NCI-H187 treated with DMSO at 0.1 percent for 48 hours (cell line): ENCODE measurements at places on chromosomes 13 and 19.

- DNase-seq = no peak
Observed at GRCh38 chr19:30105727-30106126, 163.7 kb downstream of the URI1 start.

DNA sequence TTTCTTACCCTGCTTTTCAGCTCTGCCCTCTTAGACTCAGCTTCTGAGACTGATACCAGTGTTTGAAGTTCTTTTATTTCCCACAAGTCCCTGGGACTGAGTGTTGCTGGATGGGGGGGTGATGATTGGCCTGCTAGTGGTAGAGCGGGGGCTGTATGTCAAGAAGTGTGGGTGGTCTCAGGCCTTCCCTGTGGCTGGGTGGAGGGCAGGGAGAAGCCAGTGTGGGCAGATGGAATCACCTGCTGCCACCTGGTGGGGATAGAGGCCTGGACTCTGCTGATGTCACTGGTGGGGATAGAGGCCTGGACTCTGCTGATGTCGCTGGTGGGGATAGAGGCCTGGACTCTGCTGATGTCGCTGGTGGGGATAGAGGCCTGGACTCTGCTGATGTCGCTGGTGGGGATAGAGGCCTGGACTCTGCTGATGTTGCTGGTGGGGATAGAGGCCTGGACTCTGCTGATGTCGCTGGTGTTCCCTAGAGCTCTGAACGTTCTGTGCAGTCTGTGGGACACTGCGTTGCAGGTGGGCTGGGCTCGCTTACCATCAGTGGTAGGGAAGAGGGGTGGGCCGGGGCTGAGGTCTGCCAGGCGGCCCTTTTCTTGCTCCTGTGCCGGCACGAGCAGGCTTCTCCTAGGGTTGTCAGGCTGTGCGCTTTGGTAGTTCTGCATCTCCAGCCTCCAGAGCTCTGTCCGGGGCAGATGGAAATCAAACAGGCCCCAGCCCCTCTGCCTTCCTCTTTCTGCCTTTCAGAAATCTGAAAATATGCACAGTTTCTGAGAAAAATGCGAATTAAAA lies 101.3 kb downstream of the ARHGEF7 start:
- DNase-seq = no peak

DNA sequence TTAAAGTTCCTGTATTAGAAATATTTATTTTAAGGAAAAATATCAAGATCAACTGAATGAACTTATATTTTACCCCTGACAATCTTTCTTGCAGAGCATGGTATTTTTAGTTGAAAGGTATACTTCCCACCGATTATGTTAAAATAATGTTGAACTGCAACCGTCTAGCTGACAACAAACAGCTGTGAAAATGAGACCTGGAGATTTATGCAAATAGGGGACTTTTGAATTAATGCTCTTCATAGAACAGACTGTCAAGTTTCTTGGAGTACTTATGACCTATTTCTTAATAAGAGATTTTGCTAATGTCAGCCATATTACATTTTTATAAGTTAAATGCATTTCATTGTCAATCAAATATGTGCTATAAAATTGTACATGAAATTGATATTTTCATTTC lies 210.9 kb downstream of the NALCN start:
- DNase-seq = no peak

DNA sequence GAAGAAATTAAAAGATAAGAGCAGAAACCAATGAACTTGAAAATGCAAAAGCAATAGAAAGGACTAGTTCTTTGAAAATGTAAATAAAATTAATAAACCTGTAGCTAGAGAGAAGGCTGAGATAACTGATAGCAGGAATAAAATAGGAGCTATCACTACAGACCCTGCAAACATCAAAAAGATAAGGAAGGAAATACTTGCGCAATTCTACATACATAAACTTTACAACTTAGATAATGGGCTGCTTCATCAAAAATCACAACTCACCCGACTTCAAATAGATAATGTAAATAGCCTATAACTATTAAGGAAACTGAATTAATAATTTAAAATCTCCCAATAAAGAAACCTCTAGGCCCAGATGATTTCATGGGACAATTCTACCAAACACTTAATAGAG lies 3.5 kb upstream of the ATP4B start:
- no peak for DNase-seq

DNA sequence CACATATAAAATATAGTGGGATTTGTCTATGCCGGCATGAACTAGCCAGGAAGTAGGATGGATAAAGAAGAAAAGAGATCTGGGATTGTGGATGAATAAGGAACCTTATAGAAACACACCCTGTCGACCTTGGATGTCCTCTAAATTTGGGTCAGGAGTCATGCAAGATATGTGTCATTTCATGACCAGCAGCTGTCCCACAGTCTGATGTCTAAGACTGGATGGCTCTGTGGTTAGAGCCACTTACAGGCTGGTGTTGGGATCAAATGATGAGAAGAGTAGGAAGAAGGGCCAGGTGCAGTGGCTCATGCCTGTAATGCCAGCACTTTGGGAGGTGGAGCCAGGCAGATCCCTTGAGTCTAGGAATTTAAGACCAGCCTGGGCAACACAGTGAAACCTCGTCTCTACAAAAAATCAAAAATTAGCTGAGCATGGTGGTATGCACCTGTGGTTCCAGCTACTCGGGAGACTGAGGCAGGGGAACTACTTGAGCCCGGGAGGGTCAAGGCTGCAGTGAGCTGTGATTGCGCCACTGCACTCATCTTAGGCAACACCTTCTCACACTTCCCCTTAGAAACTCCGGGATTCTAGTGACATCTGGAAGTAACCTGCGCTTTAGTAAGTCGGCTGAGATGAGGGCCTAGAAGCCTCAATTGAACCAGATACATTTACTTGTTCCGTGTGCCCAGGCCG lies 30.8 kb downstream of the TMED1 start:
- DNase-seq = no peak

GRCh38 chr13:30240608-30241007 lies 66.7 kb downstream of the KATNAL1 start:
- no peak for DNase-seq

- DNase-seq = no peak
Observed at GRCh38 chr13:46553521-46553885, 533 bp downstream of the LRCH1 start.

DNA sequence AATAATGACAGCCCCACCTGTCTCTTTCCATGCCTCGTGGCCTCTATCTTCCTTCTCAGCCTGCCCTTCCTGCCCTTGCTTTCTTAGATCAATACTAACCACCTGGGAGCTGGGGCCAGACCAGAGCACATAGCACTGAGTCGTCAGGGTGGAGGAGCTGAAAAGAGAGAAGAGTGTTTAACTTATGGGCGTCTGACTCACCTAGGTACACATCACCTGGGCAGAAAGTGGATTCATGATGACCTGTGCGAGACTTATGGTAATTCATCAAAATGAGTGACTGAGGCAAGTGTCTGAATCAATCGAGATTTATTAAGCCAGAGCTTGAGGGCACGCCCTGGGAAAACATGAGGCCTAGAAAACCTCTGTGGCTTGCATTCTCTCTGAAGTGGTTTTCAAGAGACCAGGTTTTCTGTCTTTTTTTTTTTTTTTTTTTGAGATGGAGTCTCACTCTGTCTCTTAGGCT lies 19.2 kb downstream of the CEACAM6 start:
- DNase-seq = peak; percentile 99

DNA sequence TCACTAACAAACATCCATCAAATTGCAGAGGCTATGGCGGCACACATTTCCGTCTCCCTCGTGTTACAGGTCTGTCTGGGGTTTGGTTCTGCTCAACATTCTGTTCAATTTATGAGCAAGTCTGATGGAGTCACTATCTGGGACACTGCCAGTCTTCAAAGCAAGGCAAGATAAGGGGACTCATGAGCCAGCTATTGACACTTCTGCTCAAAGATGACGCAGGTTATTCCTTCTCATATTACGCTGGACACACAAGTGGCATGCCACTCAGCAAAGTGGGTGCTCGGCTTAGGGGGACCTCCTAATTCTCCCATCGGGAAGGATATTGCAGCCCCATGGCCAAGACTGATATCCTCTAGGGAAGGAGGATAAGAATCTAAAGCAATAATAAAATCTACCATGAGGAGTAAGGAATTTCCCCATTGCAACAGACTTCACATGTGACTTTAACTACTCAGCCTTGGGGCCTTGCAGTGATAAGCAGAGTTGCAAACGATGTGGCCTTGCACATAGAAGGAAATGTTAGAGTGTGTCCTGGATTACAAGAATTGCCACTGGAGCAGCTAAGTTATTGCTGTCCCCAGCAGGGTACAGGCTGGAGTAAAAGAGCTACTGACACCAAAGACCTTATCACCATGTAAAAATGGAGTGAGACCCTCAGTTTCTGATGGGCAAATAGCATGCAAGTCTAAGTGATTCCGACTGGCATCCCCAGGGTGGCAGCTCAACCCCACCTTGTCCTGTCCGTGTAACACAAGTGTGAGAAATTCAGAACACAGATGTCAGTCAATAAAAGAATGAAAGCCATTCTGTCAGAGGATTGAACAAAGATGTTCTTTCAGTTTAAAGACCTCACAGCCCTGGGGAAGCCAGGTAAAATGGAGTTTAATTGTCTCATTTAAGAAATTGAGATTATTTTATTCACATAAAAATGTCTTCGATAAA lies 306.1 kb downstream of the IRS2 start:
- no peak for DNase-seq

DNA sequence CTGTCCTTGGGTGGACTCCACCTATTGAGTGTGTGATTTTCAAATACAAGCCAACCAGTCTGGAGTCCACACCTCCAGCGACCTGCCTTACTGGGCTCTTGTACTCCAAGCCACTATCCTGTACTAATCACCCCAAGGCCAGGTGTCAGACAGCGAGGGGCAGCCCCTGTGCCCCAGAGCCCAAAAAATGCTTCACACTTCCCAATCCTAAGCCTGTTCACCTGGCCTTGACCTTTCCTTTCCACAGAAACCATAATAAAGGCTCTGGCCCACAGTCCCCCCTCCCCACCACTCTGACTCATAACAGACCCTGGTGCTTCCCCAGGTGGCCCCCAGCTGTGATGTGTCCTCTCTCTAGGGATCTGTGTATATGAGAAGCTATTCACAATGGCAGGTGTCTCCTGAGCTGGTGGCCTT lies 3.9 kb downstream of the CD209 start:
- no peak for DNase-seq

- DNase-seq = no peak
Observed at GRCh38 chr13:106443607-106444322, 91.7 kb downstream of the EFNB2 start.

GRCh38 chr13:39108783-39109182 lies 70.5 kb downstream of the NHLRC3 start:
- DNase-seq = no peak

DNA sequence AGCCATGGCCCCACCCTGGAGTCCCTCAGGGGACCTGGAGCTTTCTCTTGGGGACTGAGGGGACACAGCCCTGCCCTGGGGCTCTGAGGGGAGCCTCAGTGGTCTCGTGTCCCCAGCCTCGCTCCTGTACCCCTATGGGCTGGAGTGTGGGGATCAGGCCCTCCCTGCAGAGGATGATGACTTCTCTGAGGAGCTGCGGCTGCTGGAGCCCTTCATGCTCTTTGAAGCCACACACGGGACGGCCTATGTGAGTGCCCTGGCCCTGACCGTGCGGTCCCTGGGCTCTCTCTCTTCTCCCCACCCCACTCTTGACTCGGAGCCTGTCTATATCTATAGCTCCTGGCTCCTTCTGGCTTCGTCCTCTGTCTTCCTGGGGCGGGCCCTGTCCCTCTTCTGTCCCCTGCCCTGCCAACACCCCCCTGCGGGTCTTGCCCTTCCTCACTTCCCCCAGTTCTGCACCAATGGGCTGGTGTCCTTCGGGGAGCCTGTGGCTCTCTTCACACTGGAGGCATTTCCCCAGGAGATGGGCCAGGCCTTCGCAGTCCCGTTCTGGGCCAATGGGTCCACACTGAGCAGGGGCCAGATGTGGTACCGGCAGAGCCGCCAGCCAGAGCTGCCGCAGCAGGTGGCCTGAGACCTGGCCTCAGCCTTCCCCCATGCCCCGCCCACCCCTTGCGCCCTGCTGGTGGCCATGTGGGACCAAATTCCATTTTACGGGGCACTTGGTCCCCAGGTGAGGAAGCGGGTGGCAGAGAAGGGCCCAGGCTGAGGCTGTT lies 33.1 kb downstream of the HPN start:
- DNase-seq = no peak

DNA sequence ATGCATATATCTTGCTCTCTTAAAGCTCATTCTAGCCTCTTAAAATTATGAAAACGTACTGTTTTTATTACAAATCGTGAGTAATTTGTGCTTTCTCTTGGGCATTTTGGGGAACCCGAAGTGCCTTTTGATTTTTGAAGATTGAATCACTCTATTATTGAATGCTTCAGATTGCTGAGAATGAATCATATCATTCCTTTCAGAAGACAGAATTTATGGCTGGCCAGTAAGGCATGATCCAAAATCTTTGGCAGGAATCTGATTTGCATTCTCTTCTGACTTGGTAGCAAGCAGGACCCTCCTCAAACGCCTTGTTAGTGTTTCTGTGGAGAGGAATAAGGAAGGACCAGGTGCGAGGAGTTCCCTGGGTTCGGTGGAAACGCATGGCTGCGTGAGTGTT lies 49.5 kb downstream of the STARD13 start:
- no peak for DNase-seq

DNA sequence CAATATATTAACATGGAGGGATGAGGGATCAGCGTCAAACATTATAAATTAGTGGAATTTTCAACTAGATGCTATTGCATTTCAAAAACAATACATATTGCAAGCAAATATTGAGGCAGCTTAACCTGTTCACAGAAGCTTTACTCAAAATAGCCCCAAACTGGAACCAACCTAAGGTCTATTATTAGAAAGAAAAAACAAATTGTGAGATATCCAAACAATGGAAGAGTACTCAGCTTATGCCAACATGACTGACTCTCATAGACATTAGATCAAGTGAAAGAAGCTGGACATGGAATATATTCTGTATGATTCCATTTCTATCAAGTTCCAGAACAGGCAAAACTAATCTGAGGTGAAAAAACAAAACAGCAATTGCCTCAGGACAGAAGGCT lies 27.6 kb upstream of the NEK3 start:
- DNase-seq = no peak

DNA sequence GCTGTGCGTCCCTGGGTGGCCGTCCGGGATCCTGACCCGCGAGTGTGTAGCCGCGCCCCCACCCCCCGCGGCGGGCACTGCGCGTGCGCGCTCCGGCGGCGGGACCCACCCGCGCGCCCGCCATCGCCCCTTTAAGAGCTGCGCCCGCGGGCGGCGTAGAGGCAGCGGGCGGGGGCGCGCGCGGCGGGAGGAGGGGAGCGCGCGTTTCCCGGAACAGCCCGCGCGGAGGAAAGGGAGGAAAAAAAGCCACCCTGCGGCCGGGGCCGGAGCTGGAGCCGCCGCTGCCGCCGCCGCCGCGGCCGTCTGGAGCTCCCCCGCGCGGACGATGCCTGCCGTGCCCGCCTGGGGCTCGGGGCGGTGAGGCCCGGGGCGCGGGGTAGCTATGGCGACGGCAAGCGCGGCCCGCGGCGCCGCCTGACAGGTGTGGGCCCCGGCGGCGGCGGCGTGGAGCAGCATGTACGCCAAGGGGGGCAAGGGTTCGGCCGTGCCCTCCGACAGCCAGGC lies at the start of gene SSBP4:
Gene SSBP4 (plus strand): TSS at position 204 of the 504 bp plus-strand sequence. CDS start 251 bp downstream, at position 455.
- no peak for DNase-seq

DNA sequence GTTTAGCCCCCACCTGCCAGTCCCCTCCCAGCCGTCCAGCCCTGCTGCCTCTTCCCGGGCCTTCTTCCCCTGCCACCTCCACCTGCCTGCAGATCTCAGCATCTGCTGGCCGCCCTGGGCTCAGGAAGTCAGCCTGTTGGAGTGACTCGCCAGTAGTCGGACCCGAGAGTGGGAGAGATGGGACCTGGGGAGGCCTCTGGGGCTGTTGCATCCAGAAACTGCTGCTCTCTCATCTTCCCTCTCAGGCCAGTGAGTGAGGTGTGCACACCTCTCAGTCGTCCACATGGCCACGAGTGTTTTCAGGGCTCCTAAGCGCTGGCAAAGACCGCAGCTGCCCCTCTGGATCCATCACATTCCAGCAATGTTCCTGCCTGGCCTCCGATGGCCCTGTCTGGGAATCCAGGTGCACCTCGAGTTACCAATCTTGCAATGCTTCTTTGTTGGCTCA lies 151.8 kb upstream of the SOX1 start:
- DNase-seq = no peak
